ENCODE measurements at places on chromosomes 11 and 22. TPM values are rescaled to one million over a fixed set of nuclear protein-coding genes. Genes with fewer than 3 reads are reported as not detected.

AHNAK gene
- 1,365 TPM for total RNA-seq

NFAM1 gene
- not detected for total RNA-seq

APOBEC3A gene
- total RNA-seq: not detected

OR5I1 gene
- not detected for total RNA-seq

TMEM121B gene
- total RNA-seq: not detected

VSTM5 gene
- 0.39 TPM for total RNA-seq

TSGA10IP gene
- not detected for total RNA-seq

ROBO4 gene
- total RNA-seq: under 0.01 TPM

SULT4A1 gene
- 0.11 TPM for total RNA-seq

BDNF gene
- 0.39 TPM for total RNA-seq

KRTAP5-10 gene
- total RNA-seq: not detected

IGLL5 gene
- total RNA-seq: not detected

FOXRED1 gene
- 9.0 TPM for total RNA-seq

CREB3L1 gene
- 46.0 TPM for total RNA-seq

TECTA gene
- 0.79 TPM for total RNA-seq

PHOX2A gene
- total RNA-seq: 0.39 TPM

USP28 gene
- 31.4 TPM for total RNA-seq

GGTLC2 gene
- 1.5 TPM for total RNA-seq

INPP5J gene
- 0.79 TPM for total RNA-seq

RAC2 gene
- 22.4 TPM for total RNA-seq

MRGPRE gene
- total RNA-seq: 0.87 TPM

DTX4 gene
- 16.1 TPM for total RNA-seq

ADM gene
- total RNA-seq: 69.0 TPM

SHISA8 gene
- not detected for total RNA-seq

PLXNB2 gene
- total RNA-seq: 146 TPM

SLC37A2 gene
- total RNA-seq: 11.4 TPM

LINC01488 gene
- total RNA-seq: not detected

ZNF143 gene
- total RNA-seq: 21.2 TPM

RFPL2 gene
- total RNA-seq: not detected

YDJC gene
- total RNA-seq: 52.6 TPM
